ENCODE measurements at places on chromosomes 6 and 20.
A peak's percentile ranks its signal among the peaks of the same experiment; 100 is the strongest.

GRCh38 chr6:157172231-157172701, 151.1 kb downstream of the TMEM242 start:
- no peak for DNase-seq

GRCh38 chr6:66926060-66926459, 1219.0 kb upstream of the EYS start:
- peak; percentile 20 for DNase-seq

- DNase-seq = peak; percentile 13
These were observed 8.1 kb upstream of the TSPYL1 start for GRCh38 chr6:116287689-116288282.

GRCh38 chr6:32883789-32884188, 29.8 kb downstream of the PSMB9 start:
- no peak for DNase-seq

DNA sequence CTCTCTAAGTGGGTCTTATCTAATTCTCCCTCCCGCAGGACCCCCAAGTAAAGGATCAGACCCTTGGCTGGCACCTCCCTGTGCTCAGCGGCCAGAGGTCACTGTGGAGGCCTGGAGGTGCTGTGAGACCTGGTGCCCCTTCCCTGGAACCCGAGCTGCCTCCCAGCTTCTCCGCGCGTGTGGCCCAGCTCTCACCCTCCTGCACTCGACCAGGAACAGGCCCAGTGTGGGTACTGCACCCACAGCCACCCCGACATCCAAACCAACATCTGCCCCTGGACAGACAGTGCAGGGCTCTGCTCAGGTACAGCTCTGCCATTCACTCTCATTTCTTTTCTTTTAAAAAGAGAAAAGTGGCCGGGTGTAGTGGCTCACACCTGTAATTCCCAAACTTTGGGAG, 42.4 kb downstream of the TMEM242 start:
- DNase-seq = no peak

DNA sequence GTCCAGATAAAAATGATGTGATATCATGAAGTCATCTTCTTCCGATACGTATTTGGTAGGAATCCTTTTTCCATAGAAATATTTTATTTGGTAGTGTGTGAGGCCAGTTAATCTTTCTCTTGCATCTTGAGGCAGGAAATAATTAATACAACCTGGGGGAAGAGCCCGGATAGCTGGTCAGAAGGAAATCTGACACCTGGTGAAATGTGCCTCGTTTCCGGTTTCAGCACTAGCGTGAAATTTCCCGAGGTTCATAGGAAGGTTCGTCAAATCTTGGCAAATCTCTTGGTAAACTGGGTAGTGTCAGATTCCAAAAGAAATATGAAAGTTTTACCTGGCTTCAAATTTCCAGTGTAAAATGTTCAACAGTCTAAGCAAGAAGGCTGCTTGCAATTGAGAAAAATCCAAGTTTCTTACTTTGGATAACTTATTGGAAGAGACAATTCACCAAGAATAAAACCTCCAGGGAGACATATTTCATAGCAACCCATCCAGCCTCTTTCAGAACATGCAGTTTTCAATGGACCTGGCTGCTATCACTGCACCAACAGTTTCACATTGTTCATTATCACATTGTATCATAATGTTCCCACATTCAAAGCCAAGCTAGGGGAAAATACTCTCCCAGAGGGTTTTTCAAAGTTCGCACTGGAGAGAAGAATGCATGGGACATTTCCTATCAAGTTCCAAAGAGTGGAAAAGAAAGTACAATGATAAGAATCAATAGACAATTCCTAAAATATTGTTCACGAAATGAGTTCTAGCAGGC, 454.5 kb upstream of the CITED2 start:
- no peak for DNase-seq

DNA sequence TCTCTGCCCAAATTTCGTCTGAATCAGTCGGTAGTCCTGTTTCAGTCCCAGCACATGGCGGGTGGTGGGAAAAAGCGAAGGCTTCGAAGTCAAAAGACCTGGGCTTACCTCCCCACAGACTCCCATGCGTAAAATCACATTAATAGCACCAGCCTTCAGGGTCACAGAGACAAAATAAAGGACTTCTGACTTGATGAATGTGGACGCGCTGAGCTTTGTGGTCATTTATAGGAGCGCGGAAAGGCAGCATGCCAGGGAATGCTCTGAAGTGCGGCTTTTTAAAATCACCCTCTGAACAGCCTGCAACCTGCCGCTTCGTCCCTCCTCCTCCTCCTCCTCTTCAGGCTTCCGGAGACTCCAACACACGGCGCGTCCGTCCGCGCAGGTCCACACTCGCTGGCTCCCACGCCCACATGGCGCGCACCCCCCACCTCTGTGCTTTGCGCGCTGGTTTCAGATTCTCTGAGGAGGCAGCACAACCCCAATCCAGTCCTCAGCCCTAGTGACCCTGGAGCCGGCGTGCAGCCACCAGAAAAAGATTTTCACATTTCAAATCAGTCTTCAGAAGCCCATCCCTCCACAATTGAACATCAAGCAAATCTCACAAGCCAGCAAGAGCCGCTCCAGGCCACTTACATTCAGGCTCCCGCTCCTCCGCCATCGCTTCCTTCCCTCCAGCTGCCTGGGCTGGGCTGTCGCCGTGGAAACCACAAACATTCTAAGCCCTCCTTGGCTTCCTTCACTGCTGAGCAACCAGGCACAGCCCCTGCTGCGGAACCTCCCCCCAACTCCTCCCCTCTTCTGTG, at the start of gene C6orf118:
C6orf118 (minus strand) TSS at position 680 of the 806 bp plus-strand sequence; CDS start at position 661, 19 bp downstream.
- no peak for DNase-seq

GRCh38 chr6:32329141-32329540, 42.6 kb downstream of the TSBP1 start:
- DNase-seq = no peak

DNA sequence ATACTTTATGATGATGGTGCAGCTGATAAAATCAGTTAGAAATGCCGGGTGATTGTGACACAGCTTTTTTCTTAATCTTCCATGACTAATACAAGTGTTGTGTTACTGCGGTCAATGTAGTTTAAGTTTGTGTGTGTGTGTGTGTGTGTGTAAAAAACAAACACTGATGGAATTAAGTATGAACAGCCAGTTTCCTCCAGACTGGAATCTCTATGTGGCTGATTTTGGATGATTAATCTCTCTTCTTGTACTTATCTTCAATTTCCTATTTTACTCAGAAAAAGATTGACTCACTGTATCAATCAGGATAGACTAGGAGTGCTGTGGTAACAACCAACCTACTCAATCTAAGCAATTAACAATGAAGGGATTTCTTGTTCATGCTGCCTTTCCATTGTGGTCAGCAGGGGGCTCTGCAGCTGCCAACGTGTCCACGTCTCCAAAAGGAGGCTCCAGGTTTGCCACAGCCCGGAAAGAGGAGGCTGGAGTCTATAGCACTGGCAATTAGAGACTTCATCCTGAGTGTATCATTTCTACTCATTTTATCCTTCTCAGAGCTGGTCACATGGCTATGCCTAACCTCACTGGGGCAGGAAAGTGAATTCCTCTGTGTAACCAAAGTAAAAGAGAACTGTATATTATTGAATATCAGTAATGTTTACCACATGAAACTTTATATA, 107.7 kb downstream of the CD109 start:
- no peak for DNase-seq

- no peak for DNase-seq
These were observed 9.8 kb upstream of the TASP1 start for GRCh38 chr20:13648291-13649228.

- DNase-seq = no peak
These were observed 135.1 kb downstream of the TMEM242 start for GRCh38 chr6:157188213-157188612.

DNA sequence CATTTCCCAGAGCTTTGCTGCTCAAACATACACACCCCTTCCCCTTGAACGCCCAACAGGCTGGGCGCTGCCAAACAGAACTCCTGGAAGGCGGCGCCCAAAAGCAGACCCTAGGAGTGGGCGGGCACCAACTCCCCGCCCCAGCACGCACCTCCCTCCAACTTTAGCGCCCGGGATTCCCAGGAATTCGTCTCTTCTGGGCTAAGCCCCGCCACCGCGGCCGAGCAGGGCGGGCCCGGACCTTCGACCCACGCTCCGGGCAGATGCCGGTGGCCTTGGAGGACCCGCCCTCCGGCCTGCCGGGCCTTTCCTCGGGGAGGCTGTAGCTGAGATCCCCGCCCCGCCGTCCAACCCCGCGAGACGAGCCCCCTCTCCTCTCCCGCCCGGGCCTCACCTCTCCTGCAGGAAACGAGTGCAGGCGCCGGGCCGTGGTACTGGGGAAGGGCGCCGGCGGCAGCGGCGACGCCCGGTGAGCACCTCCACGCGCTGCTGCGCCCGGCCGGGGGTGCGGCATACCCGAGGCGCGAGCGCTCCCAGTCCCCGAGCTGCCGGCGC, 659 bp downstream of the MCUR1 start:
- DNase-seq = peak; percentile 71

DNA sequence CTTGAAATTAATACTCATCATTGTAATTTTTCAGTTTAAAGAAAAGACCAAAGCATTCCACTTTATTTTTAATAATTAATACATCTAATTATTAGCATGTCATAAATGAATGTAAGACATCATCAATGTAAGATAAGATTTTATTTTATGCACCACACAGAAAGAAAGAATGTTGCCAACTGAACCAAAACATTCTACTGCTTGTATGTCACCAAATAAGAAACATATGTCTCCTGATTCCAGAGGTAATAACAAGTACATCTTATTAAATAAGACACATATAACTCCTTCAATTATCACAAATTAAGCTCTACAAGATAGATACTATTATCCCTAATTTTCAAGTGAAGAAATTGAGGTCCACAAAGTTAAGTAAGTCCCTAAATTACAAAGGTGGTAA, 189.5 kb downstream of the GMDS start:
- no peak for DNase-seq

DNA sequence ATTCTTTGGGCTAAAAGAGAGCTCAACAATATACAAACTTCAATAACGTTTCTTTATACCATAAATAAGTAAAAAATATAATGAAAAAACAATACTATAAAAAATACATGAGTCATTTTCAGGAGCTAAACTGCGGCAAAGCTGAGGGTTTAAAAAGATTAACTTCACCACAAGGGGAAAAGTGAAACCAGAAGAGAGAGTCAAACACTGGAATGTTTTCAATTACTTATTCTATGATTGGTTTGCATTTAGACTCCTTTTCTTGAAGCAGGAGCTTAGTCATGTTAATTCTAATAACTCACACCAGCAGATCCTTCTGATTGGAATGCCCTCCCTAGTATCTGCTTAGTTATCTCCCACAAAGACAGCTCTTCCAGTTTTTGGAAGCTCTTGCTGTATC, 627.3 kb downstream of the UTRN start:
- no peak for DNase-seq

- no peak for DNase-seq
These were observed 6.1 kb downstream of the THBD start for GRCh38 chr20:23043376-23043775.

DNA sequence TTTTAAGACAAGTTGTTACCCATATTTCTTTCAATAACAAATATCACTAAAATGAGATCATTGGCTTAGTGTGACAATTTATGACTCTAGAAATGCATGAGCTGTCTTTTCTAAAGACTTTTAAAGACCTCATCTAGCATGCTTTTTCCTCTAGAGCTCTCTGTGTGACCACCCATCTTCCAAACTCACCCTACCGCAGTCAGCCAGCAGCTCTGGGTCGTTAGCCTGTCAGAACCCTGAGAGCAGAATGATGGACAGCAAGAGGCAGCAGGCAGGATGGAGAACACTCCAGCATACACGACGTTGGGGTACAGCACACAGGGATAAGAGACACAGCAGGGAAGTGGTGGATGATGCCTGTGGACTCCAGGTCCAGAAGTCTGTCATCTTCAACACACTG, 45.1 kb upstream of the TBX18 start:
- no peak for DNase-seq

- DNase-seq = no peak
These were observed 196.2 kb downstream of the SAMD5 start for GRCh38 chr6:147704691-147705090.

GRCh38 chr20:62741191-62741691, 32.6 kb downstream of the NTSR1 start:
- no peak for DNase-seq

DNA sequence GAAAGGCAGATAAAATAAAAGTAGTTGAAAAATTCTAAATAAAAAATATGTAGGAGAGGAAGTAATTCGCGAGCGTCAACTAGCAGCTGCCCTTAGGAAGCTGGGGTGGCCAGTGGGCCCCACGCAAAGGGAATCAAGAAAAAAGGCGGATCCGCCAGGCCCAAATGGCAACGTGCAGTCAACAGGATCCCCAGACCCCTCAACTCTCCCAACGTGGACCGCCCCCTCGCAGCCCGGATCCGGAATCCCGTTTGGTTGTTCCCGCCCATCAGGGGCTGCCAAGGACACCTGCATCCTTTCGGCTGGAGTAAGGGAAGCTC, 296 bp downstream of the DZANK1 start:
- peak; percentile 80 for DNase-seq

GRCh38 chr6:56172144-56172543, 75.2 kb downstream of the COL21A1 start:
- DNase-seq = no peak

- peak; percentile 26 for DNase-seq
These were observed 19.5 kb upstream of the SIRT5 start for GRCh38 chr6:13554929-13555333.

DNA sequence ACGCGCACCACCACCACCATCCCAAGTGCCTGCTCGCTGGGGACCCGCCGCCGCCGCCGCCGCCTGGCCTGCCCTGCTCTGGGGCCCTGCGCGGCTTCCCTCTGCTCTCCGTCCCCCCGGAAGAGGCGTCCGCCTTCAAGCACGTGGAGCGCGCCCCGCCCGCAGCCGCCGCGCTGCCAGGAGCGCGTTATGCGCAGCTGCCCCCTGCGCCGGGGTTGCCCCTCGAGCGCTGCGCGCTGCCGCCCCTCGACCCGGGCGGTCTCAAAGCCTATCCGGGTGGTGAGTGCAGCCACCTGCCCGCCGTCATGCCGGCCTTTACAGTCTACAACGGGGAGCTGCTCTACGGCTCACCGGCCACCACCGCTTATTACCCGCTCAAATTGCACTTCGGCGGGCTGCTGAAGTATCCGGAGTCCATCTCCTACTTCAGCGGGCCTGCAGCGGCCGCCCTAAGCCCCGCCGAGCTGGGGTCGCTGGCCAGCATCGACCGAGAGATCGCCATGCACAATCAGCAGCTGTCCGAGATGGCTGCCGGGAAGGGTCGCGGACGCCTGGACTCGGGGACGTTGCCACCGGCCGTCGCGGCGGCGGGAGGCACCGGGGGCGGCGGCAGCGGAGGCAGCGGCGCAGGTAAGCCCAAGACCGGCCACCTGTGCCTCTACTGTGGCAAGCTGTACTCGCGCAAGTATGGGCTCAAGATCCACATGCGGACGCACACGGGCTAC, 7.2 kb downstream of the PRDM13 start:
- peak; percentile 43 for DNase-seq

DNA sequence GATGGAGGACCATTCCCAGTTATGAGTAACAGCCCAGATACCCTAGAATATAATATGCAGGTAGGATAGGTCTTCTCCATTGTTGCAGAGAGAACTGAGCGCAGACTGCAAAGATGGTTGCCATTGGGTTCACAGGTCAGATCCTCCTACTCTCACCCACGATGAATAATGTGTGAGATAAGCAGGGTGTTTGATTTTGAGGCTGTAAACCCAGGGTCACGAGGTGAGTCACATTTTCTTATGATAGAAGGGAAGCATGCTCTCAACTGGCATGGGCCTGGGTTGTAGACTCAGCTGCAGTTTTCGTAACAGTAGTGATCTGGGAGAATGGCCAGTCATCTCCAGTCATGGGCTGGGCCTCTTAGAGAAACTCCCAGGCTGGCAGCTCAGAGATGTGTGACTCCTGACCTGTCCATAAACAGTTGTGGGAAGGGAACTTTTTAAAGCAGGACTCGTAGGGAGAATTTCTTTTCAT, 74.2 kb downstream of the CD164 start:
- no peak for DNase-seq

All from NCI-H526 treated with DMSO at 0.1 percent for 48 hours (cell line).